Frontal cortex (tissue), 4 donors: ENCODE measurements at places on chromosomes 2 and 18. TPM values are rescaled to one million over a fixed set of nuclear protein-coding genes. Genes with fewer than 3 reads are reported as not detected.

- DNase-seq, result no peak
These were observed 510.6 kb downstream of the ERBB4 start for GRCh38 chr2:212027681-212028628.

- no peak for DNase-seq
These were observed 161.5 kb downstream of the NAPG start for GRCh38 chr18:10687161-10687925.

GRCh38 chr18:51150113-51150700, 47.3 kb downstream of the MEX3C start:
- DNase-seq, result no peak

GRCh38 chr2:95044601-95045000, 19.1 kb downstream of the MAL start:
- DNase-seq, result no peak

DNA sequence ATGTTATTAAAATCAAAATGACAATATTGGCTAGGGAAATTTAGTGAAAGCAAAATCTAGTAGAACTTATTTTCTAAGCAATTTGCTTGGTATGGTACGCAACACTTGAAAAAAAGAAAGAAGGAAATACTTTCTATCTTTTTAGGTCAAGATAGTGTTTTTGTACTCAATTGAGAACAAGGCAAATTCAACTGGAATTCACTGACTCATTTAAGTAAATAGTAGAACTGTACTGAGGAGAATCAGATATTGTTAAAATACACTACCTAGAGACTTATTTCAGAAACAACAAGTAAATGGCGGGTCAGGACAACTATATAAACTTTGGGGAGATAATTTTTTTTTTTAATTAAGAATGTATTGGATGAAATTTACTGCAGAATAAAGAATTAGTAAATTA, 18.9 kb downstream of the ZRANB3 start:
- no peak for DNase-seq

DNA sequence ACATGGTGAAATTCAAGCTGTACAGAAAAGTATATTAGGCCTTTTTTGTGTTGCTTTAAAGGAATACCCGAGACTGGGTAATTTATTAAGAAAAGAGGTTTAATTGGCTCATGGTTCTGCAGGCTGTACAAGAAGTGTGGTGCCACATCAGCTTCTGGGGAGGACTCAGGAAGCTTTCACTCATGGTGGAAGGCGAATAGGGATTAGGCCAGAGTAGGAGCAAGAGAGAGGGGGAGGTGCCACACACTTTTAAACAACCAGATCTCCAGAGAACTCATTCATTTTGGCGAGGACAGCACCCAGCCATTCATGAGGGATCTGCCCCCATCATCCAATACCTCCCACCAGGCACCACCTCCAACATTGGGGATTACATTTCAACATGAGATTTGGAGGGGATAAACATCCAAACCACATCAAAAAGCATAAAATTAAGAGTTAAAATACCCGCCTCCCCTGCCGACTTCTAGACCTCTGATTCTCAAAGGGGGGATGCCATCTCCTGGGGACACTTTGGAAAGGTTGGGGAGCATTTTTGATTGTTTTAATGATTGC, 15.1 kb upstream of the LIPG start:
- no peak for DNase-seq

DNA sequence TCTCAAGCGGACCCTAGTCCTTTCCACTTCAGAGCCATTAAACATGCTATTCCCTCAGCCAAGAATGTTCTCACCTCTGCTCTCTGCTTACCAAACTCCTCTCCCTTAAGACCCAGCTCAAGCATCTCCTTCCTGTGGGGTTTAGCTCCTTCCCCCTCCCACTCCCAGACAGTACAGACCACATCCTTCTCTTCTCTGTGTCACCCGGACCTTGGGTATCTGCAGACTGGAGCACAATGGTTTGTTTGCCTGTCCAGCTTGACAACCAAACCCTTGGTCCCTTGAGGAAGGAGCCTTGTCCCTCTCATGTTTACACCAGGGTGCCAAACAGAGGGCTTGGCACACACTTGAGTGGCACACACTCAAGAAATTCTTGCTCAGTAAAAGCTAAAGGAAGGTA, 4.1 kb upstream of the CD8A start:
- DNase-seq, result no peak

DNA sequence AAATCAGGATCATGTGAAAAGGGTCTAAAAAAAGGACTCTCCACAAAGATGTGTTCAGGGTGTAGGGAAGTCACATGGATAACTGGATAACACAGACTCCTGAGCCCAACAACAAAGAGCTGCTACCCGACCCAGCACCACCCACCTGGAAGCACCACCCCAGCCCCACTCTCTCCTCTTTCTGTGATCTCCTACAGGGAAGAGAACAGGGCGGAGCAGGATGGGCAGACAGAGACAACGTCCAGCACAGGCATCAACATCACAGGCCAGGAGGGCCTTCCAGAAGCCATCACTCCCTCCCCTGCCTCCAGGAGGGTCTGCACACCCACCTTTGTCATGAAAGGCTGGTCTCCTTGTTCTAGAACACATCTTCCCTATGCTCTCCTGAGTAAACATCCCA, 1.3 kb upstream of the CIB4 start:
- no peak for DNase-seq

DNA sequence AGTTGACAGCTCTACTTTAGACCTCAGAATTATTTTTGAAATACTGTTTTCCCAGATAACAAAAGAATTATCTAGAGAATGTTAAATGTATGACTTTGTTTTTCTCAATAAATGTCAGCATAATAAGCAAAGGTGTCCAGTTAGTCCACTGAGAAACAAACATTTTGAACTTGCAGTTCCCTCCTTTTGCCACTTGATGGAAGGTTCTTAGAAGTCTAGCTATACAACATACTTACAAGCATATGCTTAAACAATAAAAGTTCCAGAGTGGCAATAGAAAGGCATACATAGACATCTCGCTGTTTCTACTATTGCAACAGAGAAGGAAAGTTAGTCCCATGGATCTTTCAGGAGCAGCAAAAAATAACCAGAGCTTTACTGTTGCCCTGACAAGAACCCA, 11.8 kb downstream of the NDUFA10 start:
- DNase-seq, result no peak

DNA sequence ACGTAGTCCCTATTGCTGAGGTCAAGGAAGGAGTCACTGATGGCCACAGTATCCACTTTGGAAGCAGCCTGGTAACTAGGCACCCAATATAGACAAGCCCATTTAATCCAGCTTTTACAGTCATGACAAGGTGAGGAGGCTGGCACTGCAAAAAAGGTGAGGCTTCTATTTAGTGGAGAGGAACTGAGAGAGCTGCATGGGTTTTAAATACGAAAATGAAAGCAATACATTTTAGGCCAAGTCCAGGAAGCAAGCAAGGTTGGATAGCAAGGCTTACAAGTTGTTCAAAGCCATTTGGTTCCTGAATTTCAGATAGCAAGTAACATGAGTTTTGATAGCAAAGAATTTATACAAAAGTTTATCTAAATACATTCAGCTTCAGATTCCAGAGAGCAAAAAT, 80.4 kb downstream of the SGPP2 start:
- DNase-seq, result no peak

DNA sequence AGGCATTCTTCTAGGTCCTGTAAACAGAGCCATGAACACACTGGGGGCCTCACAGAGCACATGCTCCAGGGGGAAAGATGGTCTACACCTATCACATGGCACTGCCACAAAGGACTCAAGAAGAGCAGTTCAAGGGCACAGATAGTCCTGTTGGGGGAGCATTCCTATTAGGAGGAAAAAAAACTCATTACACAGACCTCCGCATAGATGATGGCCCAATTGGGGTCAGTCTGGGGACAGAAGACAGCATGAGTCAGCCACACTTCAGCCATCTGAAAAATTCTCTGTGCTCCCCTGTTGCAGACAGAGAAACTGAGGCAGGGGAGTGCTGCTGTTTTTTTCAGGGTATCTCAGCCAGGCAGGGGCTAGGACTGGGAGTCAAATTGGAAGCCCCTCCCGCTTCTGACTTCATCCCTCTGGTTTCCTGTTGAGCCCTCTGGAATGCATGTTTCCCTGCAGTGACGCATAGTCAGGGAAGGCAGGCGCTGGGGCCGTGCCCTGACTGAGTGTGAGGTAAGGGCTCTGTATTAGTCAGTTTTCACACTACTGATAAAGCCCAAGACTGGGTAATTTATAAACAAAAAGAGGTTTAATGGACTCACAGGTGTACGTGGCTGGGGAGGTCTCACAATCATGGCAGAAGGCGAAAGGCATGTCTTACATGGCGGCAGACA, 67.9 kb downstream of the RHOB start:
- DNase-seq, result no peak

- DNase-seq, result no peak
These were observed 265.6 kb downstream of the ANAPC1 start for GRCh38 chr2:111618226-111618977.

GRCh38 chr18:25282282-25282681, 69.7 kb downstream of the ZNF521 start:
- DNase-seq, result no peak

GRCh38 chr2:142857256-142858164, 20.0 kb upstream of the KYNU start:
- DNase-seq, result no peak

DNA sequence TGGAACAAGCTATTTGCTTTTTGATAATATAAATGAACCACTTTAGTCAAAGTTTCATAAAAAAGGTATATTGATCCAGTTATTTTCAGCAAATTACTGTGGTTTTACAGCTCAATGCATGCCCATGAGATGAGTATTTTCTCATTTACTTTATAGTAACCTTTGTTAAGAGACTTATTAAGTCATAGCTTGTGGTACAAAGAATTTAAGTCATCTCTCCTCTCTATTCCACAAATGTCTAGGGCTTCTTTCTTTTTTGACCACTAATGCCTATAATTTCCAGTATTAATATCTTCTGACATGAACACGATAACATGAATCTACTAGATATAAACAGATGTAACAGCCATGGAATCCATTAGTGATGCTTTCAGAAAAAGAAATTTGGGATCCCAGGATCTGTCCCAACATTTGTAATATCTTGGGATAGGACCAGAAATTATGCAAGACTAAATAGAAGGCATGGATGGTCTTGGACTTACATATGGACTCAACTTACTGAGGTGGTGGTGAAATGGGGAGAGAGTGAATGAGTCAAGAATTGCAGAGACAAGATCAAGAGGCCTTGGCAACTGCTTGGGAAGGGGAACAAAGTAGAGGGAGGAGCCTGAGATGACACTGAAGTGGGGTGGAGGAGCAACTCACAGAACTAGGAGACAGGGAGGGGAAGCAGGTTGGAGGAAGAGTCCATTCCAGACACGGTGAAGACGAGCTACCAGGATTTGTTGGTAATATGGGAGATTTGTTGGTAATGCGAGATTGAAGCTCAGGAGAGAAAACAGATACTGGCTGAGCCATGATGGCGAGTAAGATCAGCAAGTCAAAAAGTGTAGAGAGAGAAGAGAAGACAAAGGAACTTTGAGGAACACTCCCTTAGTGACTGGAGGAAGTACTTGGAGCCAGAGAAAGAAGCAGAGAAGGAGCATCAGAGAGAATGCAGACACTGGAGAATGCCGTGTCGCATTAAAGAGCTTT, 42.4 kb upstream of the KDM3A start:
- DNase-seq, result no peak

GRCh38 chr2:114134146-114134545, 244.3 kb downstream of the ACTR3 start:
- DNase-seq, result no peak

- no peak for DNase-seq
These were observed 110.2 kb upstream of the NOSTRIN start for GRCh38 chr2:168692132-168692744.

DNA sequence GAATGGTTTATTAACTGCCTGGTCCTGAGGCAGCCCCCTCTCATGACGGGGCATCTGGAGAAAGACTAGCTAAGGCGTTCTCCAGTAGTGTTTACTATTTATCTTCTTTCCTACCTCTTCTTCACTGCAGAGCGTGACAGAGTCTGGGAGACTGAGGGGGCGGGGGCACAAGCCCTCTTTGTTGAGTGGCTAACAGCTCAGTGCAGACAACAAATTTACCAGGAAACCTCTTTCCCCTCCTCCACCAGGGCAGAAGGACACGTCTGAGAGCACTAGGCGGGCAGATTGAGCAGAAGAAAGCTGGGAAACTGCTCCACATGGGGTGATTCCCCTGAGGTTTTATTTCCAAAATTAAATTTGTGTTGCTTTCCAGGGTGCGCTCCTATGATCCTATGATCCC, 322.1 kb downstream of the CNTNAP5 start:
- DNase-seq, result no peak

- DNase-seq, result no peak
These were observed 742 bp downstream of the PXDN start for GRCh38 chr2:1743396-1744150.

DNA sequence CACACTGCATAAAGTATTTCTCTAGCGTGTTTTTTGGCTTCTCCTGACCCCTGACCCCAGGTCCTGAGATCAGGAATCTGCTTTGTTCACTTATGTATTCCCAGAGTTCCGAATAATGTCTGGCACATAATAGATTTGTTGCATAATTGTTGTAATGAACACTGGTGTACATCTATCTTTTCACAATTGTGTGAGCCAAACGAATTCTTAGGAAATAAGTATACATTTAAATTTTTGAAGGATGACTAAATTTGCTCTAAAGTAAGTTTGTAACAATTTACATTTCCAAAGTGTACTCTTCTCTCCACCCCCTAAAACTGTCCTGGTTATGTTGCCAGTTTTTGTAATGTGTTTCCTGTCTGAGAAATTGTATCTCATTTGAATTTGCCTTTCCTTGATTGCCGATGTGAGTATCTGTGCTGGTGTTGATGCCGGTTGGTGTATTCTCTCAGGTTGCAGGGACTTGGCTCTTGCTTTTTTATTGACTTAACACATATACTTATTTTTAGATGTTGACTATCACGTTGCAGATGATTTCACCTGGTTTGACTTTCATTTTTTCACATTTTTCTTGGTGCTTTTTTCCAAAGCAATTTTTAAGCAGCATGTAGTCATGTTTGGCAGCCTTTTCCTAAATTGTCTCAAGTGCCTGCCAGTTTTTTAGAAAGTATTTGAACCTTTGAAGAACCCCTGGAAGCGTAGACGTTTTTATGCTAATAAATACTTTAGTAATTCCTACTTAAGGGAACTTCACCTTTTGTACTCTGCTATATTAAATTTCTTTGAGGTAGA, 16.1 kb upstream of the FARP2 start:
- DNase-seq, result no peak

STEAP3 gene
- under 0.01 TPM for total RNA-seq

ICOS gene
- total RNA-seq, result not detected

LYG2 gene
- total RNA-seq, result not detected

MORN2 gene
- 17.9 TPM for total RNA-seq

UGT1A4 gene
- not detected for total RNA-seq

CAPN13 gene
- total RNA-seq, result not detected

LCT gene
- not detected for total RNA-seq

GKN1 gene
- not detected for total RNA-seq

LYPD1 gene
- total RNA-seq, result 24.5 TPM

GPBAR1 gene
- not detected for total RNA-seq
